ENCODE measurements at places on chromosomes 3 and 15.

DNA sequence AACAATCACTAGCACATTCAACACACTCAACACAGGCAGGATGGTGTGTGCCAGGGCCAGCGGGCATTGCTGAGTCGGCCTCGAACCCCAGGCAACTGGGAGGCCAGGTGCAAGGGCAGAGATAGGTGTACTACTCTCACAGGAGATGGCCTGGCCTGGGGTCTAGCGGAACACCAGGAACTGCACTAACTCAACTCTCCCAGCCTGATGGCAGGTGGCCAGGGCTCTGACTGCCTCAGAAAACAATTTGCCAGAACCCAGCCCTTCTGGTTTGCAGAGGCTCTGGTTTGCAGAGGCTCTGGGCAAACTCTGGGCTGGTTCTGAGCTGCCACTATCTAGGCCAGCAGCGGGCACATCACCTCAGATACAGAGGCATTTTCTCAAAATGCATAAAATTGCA lies 229.2 kb upstream of the CHRNA7 start:
- DNase-seq = no peak

DNA sequence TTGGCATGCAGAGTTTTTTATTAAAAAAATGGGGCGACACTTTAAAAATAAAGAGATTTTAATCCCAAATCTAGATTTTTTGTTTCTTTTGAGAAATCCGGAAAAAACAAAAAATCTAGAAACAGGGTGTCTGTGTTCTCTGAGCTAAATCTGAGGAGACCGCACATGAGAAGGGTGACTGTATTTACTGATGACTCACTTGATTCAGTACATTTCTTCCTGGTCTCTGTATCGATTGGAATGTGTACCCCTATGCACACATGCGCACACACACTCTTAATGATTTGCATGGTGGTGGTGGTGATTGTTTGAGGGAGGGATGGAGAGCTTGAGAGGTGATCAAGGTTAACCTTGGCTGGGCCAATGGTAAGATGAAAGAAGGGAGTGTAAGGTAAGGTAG lies 443.1 kb upstream of the THRB start:
- no peak for DNase-seq

DNA sequence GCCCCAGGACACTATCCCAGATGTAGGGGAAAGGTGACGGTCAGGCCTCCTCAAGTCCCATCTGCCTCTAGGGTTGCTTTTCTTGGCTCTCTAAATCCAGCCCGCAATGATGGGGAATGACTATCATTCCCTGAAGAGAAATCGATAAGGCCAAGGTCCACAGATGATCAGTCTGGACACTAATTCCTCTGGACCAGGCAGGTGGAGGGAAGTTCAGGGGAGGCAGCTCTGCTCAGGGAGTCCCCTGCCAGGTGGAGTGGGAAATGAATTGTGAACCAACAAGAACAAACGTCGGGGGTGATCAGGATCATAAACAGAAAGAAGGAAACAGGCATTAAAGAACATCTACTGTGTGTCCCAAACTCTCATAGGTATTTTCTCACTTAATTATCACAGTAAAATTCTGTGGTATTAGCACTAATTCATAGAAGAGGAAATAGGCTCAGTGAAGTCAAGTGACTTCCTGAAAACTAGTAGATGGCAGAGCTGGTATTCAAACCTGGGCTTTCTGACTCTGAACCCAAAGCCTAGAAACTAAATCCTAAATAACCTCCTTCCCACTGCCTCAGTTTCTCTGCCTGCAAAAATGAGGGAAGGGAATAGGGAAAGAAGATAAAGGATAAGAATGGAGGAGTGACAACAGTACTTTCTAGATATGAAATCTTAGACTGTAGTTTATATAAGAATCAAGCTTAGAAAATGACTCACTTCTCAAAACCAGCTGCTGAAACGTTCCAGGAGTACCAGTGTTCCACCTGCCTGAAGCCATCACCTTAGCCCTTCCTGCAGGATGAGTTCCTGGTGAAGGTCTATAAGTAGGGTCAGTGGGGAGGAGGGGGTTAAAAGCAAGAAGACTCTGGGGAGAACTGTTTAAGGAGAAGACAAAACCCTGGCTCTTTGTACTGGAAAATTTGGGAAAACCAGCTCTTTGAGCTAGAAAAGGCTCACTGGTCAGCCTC lies 7.5 kb downstream of the BMF start:
- no peak for DNase-seq

DNA sequence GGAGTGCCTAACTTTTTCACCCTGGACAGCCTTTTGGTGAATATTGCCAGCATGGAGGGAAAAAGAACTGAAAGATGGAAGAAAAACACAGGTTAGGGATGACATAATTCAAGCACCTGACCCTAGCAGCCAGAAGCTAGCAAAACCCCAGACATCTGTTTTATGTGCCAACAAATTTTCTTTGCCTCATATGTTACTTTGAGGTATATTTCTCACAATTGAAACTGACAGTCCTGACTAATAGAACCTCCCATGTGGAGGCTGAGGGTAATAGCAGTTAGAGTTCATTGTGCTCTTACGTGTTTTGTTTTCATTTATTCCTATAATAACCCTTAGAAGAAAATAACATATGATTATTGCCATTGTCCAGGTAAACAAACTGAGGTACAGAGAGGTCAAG lies 71.5 kb upstream of the SLC25A26 start:
- no peak for DNase-seq

DNA sequence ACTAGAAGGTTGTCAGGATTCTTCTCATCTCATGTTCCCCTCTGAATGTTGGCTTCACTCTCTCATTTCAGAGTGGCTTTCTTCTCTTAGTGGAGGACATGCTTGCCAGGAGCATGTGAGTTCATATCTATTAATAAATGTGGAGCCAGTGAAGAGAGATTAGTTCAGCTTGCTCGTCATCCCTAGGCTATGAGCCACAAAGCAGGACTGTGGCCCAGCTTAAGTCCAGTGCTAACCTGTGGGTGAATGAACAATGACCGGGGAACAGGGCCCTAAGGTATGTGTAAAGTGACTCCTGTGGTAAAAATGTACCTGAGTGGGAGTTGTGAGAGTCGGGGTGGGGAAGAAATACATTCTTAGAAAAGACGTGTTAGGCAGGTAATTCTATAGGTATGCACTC lies 96.9 kb upstream of the TBL1XR1 start:
- no peak for DNase-seq

DNA sequence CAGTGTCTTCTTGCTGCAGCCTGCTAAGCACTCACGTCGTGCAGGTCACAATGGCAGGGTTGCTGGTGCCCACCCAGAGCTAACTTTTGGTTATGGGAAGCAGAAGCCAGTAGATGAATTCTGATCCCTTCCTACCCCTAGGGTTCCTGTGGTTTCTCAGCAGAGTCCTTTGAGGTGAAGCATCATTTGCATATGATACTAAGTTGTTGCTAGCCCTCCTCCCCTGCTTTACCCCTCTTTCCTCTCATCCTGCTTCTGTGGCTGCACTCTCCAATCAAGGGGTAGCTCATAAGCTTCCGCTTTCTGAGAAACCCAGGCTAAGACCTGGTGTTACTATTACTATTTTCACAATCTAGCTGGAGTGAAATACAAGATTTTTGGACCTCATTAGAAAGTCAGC lies 22.1 kb upstream of the HEG1 start:
- no peak for DNase-seq

DNA sequence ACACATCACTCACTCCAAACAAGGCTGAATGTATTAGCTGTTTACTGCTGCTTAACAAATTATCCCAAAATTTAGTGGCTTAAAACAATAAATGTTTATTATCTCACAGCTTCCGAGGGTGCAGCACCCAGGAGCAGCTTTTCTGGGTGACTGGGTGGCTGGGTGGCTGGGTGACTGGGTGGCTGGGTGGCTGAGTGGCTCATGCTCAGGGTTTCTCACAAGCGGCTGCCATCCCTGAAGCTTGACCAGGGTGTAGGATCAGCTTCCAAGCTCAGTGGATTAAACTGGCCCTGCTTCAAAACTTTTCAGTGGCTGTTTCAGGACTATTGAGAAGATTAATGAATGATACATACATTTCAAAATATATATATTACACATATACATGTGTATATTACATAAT lies 2.3 kb upstream of the CYP11A1 start:
- DNase-seq = no peak

- no peak for DNase-seq
These were observed 1.0 kb downstream of the PIGZ start for GRCh38 chr3:196967412-196968232.

GRCh38 chr15:53829471-53829870 lies 70.0 kb upstream of the WDR72 start:
- DNase-seq = no peak

DNA sequence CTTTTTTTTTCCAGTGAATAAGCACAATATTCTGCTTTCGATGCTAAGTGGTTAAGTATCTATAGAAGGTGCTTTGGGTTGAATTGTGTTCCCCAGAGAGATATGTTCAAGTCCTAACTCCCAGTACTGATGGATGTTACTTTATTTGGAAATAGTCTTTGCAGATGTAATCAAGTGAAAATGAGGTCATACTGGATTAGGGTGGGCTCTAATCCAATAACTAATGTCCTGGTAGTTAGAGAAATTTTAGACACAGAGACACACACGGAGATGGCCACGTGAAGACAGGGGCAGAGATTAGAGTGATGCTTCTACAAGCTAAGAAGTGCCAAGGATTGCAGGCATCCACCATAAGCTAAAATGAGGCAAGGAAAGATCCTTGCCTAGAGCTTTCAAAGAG lies 662.3 kb downstream of the NAALADL2 start:
- no peak for DNase-seq

GRCh38 chr3:12518261-12519028 lies 26.9 kb downstream of the MKRN2OS start:
- DNase-seq = no peak

DNA sequence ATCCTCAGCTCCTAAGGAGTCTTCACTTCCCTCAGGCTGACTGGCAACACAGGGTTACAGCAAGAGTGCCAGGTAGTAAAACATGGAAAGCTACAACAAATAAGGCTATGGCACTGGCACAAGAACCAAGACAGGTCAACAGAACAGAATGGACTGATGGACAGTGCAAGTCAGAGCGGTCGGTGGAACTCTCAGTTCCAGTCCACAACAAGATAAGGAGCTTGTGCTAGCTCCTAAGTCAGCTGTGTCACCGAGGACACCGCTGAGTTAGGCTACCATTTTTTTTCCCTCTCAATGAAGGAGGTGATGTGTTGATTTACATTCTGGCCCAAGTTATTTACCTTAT lies 55.9 kb upstream of the LIMD1 start:
- DNase-seq = no peak

- peak; percentile 34 for DNase-seq
These were observed 36.0 kb upstream of the SKIL start for GRCh38 chr3:170321321-170322034.

DNA sequence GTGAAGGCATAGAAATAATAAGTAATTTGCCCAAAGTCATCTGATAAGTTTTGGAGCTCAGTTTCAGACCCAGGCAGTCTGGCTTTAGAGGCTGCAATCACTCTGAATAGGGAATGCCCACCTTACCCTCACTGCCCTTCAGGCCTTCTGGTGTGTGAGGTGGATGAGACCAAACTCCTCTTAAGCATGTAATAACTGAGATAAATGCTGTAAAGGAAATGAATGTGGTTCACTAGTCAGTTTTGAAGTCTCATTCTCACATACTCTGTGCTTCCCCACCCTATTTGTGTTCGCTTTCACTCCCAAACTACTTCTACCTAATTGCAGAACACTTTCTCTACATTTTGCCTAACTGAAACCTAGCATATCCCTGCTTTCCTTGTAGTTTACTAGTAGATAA lies 144.1 kb downstream of the FILIP1L start:
- no peak for DNase-seq

GRCh38 chr15:57251308-57251707 lies 125.0 kb upstream of the CGNL1 start:
- no peak for DNase-seq

- no peak for DNase-seq
These were observed 79.4 kb upstream of the CADPS start for GRCh38 chr3:62954580-62954979.

DNA sequence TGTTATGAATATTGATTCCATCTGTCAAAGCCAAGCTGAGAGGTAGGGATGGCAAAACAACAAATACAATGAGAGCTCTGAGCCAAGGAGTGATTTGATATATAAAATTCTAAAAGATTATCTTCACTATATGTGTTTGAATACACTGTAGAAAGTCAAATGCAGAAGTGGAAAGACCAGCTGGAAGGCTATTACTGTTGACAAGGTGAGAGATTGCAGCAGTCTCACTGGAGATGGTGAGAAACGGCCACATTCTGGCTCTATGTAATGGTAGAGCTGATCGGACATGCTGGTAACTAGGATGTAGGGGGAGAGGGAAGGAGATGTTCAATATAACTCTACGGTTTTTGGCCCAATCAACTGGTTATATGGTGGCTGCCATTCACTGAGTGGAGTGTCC lies 434.2 kb upstream of the SUCLG2 start:
- no peak for DNase-seq

- peak; percentile 38 for DNase-seq
These were observed 20.4 kb downstream of the KPNA4 start for GRCh38 chr3:160544844-160545503.

DNA sequence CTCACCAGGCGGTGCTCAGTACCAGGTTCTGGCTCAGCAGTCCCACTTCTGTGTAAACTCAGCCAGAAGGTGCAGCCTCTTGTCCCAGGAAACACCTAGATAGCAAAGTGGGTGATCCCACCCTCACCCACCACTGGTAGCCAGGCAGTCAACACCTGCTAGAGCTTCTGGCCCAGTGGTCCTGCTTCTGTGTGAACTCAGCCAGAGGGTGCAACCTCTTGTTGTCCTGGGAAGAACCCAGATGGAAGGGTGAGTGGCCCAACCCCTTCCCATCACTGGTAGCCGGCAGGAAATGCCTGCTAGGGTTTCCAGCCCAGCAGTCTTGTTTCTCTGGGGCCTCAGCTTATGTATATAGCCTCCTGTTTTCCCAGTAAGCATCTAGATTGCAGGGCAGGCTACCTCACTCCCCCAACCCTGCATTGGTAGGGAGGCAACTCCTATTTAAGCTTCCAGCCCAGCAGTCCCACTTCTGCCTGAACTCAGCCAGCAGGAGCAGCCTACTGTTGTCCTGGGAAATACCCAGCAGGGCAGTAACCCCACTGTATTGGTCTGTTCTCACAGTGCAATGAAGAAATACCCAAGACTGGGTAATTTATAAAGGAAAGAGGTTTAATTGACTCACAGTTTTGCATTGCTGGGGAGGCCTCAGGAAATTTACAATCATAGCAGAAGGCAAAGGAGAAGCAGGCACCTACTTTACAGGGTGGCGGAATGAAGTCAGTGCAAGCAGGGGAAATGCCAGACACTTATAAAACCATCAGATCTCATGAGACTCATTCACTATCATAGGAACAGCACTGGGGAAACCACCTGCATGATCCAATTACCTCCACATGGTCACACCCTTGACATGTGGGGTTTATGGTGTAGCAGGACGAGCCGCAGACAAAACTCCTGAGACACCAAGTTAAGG lies 110.6 kb downstream of the DTWD1 start:
- DNase-seq = no peak

All from kidney glomerular epithelial cell (primary cell).